Activated CD8-positive, alpha-beta T cell treated with anti-CD3 and anti-CD28 coated beads for 36 hours (primary cell): ENCODE measurements at places on chromosomes 3 and 15. TPM values are rescaled to one million over a fixed set of nuclear protein-coding genes. Genes with fewer than 3 reads are reported as not detected.

Gene ITIH4
- total RNA-seq: 5.5 TPM

Gene TNNC1
- 4.8 TPM for total RNA-seq

Gene RTP1
- total RNA-seq: not detected

Gene PPM1L
- total RNA-seq: 2.7 TPM

Gene TEX9
- total RNA-seq: 0.85 TPM

Gene LYZL4
- not detected for total RNA-seq

Gene LRRN1
- total RNA-seq: 1.3 TPM

DNA sequence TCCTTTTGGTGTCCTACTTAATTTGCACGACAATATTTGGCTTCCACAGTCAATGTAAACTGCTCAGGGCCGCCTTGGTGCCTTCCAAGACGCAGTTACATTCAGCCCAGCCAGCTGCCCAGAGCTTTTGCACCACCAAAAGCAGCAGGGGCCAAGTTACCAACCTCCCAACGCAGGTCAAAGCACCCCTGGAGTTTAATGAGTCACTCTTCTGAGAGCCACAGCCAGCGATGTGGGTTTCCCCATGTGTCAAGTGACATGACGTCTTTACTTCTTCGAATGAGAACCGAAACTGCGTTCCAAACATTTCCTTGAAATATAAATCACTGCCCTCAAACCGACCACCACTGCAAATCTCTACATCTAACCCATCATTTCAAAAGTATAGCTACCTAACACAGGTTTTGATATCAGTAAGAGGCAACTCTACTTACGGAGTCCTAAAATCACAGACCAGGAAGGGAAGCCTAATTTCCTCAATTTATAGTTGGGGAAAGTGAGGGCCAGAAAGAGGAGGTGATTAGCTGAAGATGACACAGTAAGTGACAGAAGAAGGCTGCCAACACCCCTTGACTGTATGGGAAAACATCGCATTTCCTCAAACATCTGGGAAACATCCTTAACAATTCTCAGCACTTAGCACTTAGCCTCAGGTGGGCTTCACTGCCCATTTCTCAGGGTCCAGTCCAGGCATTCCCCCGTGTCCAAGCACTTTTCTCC, 24.5 kb downstream of the MB21D2 start:
- peaks cover 3% of the 10 kb centered on the region for H3K36me3 ChIP-seq
- H3K27me3 ChIP-seq: peaks cover 30% of the 10 kb centered on the region
- peak; percentile 88 for DNase-seq
- peaks cover 48% of the 10 kb centered on the region for H3K4me1 ChIP-seq
- peak overlapping the region; percentile 77 for H3K27ac ChIP-seq
- peak overlapping the region; percentile 28 for H3K4me3 ChIP-seq

- H3K4me3 ChIP-seq: no peak overlapping the region
- DNase-seq: no peak
- no peaks in the 10 kb centered on the region for H3K4me1 ChIP-seq
These were observed 15.3 kb upstream of the SPG21 start for GRCh38 chr15:65004993-65005392.

- no peak for DNase-seq
- H3K4me1 ChIP-seq: no peaks in the 10 kb centered on the region
- no peak overlapping the region for H3K4me3 ChIP-seq
- H3K27ac ChIP-seq: no peak overlapping the region
- peaks cover 10% of the 10 kb centered on the region for H3K27me3 ChIP-seq
These were observed 33.9 kb upstream of the MEIS2 start for GRCh38 chr15:37134244-37134643.

DNA sequence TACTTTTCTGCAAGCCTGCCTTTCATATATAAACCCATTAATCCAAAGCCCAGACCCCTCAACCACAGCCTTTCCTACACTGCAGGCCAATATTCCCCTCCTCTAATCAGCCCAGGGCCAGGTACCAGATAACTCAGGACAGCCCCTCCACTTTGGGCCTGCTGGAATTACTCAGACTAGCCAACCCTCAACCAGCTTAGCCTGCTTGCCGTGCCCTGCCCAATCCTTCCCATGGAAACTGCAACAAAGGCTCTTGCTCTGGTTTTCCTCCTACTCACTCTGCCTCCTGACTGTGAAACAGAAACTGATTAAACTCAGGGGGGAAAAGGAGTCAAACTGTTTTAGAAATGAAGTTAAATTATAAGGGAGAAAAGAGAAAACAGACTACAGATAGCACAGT, 248.1 kb downstream of the KLF13 start:
- no peaks in the 10 kb centered on the region for H3K4me1 ChIP-seq
- no peak overlapping the region for H3K27ac ChIP-seq
- no peak for DNase-seq
- H3K36me3 ChIP-seq: no peaks in the 10 kb centered on the region
- peaks cover 7% of the 10 kb centered on the region for H3K27me3 ChIP-seq

GRCh38 chr3:51024765-51025632, 350.3 kb downstream of the DOCK3 start:
- H3K4me3 ChIP-seq: peak overlapping the region; percentile 34
- H3K27me3 ChIP-seq: no peaks in the 10 kb centered on the region
- peaks cover 39% of the 10 kb centered on the region for H3K4me1 ChIP-seq
- peak overlapping the region; percentile 87 for H3K27ac ChIP-seq
- H3K36me3 ChIP-seq: peaks cover 4% of the 10 kb centered on the region

- peaks cover 4% of the 10 kb centered on the region for H3K4me1 ChIP-seq
- H3K27me3 ChIP-seq: peaks cover 26% of the 10 kb centered on the region
- no peak for DNase-seq
These were observed 25.2 kb upstream of the C2CD4B start for GRCh38 chr15:62190274-62190673.

GRCh38 chr15:80929225-80929624, 60.4 kb downstream of the MESD start:
- no peak overlapping the region for H3K27ac ChIP-seq
- no peak for DNase-seq
- no peaks in the 10 kb centered on the region for H3K36me3 ChIP-seq
- no peaks in the 10 kb centered on the region for H3K27me3 ChIP-seq

DNA sequence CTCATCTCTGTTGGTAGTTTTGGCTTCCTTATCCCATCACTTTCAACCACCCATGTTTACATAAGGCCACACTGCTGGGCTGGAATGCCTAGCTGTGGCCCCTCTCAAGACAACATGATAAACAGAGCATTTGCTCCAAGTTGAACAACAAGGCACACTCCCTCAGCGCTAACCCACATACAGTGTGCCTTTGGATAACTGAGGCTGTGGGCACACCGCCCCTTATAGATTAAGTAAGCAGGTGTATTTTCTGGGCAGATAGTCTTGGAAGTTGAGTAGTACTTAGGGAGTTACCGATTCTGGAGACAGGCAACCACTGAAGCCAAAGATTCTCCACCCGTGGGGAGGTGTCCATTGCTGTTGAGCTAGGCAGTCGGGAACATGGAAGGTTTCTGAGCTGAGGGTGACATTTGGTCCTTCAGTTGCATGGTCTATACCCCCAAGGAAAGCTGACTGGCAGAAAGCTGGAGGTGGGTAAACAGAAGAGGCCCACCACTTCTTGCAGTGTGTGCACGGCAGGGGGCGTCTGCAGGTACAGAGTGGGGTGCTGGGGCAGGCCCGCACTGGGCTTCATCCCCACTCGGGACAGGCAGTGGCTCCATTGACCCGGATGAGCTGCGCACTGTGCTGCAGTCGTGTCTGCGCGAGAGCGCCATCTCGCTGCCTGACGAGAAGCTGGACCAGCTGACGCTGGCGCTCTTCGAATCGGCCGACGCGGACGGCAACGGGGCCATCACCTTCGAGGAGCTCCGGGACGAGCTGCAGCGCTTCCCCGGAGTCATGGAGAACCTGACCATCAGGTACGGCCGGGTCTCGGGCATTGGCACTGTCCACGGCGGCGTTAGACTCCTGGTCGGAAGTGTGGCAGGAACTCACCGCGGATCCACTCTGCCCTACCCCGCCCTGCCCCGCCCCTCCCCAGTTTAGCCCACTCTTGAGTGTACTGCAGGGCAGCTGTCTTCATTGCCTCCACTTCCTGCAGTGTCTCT, 16.8 kb downstream of the NOX5 start:
- no peaks in the 10 kb centered on the region for H3K36me3 ChIP-seq
- peak; percentile 58 for DNase-seq
- H3K4me1 ChIP-seq: peaks cover 2% of the 10 kb centered on the region

DNA sequence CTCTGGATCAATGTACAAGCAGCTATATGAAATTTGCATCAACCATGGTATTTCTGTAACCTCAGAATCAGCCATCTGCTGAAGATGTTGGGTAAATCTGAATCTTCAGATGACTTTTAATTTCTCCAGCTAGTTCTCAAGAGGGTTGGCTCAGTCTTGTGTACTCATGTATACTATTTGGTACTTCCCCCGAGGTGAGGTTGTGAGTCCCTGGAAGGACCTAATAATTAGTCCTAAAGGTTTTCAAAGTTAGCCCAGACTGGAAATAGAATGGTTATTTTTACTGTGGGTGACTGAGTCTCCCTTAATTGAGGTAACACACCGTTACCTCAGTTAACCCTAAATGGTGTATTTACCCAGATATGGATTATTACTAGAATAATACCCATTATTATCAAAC, 104.3 kb upstream of the THSD4 start:
- H3K4me3 ChIP-seq: no peak overlapping the region
- no peak overlapping the region for H3K27ac ChIP-seq
- H3K36me3 ChIP-seq: no peaks in the 10 kb centered on the region
- H3K27me3 ChIP-seq: peaks cover 17% of the 10 kb centered on the region

- peak; percentile 47 for DNase-seq
- peaks cover 38% of the 10 kb centered on the region for H3K27me3 ChIP-seq
- no peak overlapping the region for H3K4me3 ChIP-seq
- no peaks in the 10 kb centered on the region for H3K36me3 ChIP-seq
- no peak overlapping the region for H3K27ac ChIP-seq
- peaks cover 6% of the 10 kb centered on the region for H3K4me1 ChIP-seq
These were observed 142.4 kb downstream of the ANXA2 start for GRCh38 chr15:60255390-60255789.

DNA sequence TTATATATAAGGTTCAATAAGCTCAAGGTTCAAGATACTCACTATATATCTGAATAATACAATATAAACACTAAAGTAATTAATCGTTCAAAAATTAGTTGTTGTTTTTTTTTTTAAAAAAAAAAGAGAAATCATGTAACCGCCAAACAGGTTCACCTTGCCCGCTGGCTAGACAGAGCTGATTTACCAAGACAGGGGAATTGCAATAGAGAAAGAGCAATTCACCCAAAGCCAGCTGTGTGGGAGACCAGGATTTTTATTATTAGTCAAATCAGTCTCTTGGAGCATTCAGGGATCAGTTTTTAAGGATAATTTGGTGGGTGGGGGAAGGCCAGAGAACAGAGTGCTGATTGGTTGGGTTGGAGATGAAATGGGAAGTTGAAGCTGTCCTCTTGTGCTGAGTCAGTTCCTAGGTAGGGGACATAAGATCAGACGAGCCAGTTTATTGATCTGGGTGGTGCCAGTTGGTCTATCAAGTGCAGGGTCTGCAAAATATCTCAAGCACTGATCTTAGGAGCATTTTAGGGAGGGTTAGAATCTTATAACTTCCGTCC, 7.9 kb downstream of the HIGD1A start:
- DNase-seq: no peak
- peaks cover 25% of the 10 kb centered on the region for H3K36me3 ChIP-seq
- no peak overlapping the region for H3K27ac ChIP-seq

DNA sequence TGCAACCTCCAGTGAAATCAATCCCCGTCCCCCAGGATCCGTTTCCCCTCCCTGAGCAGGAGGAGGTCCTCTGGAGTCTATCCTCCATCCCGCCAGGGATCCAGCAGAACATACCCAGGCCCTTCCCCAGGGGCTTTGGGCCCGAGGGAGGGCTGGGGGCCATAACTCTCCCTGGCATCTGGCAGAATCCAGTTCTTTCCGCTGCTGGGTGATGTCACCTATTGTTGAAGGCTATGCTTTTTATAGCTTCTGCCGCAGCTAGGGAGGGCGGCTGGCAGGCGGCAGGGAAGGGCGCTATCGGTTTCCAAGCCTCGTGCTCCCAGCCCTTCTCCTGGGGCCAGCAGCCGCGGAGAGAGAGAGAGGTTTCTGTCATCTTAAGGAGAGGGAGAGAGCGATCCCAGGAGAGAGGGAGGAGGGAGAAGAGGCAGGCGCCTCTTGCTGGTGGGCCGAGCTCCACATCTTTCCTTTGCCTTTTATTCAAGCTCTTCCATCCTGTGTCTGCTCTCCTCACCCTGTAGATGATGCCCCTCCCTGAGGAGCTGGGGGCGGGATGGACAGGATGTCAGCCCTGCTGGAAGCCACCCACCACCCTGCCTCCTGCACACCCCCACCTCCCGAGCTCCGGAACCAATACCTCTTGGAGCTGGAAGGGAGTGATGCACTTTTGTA, 120.1 kb downstream of the ANP32A start:
- no peak overlapping the region for H3K4me3 ChIP-seq
- H3K36me3 ChIP-seq: no peaks in the 10 kb centered on the region
- H3K27ac ChIP-seq: no peak overlapping the region
- H3K4me1 ChIP-seq: no peaks in the 10 kb centered on the region
- H3K27me3 ChIP-seq: peaks cover 7% of the 10 kb centered on the region

- H3K27me3 ChIP-seq: peaks cover 47% of the 10 kb centered on the region
- peaks cover 8% of the 10 kb centered on the region for H3K4me1 ChIP-seq
- no peak overlapping the region for H3K4me3 ChIP-seq
- no peak overlapping the region for H3K27ac ChIP-seq
- DNase-seq: no peak
These were observed 3.0 kb downstream of the DGKG start for GRCh38 chr3:186359078-186359477.

DNA sequence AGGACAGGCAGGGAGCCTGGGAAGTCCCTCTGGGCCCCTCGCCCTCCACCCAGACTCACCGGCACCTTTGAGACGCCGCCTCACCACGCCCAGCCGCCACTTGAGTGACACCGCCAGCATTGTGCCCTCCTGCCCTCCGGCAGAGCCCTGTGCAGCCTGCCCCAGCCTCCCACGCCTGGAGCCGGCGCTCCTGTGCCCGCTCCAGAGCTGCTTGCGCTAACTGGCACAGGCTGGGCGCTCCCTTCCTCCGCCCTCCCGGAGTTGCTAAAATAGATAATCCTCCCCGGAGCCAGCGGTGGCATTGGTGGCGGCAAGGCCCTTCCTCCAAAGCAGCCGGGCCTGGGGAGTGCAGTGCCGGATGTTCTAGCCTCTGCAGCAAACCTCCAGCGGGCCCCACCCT, 15.7 kb upstream of the GRIP2 start:
- no peak overlapping the region for H3K27ac ChIP-seq
- no peak for DNase-seq
- no peaks in the 10 kb centered on the region for H3K36me3 ChIP-seq
- peaks cover 18% of the 10 kb centered on the region for H3K27me3 ChIP-seq
- no peak overlapping the region for H3K4me3 ChIP-seq
